Hypothalamus (tissue), 51 donors: ENCODE measurements at places on chromosomes 4 and X.

GRCh38 chr4:72330381-72330780 is 238.6 kb downstream of the ADAMTS3 start:
- DNase-seq = no peak

DNA sequence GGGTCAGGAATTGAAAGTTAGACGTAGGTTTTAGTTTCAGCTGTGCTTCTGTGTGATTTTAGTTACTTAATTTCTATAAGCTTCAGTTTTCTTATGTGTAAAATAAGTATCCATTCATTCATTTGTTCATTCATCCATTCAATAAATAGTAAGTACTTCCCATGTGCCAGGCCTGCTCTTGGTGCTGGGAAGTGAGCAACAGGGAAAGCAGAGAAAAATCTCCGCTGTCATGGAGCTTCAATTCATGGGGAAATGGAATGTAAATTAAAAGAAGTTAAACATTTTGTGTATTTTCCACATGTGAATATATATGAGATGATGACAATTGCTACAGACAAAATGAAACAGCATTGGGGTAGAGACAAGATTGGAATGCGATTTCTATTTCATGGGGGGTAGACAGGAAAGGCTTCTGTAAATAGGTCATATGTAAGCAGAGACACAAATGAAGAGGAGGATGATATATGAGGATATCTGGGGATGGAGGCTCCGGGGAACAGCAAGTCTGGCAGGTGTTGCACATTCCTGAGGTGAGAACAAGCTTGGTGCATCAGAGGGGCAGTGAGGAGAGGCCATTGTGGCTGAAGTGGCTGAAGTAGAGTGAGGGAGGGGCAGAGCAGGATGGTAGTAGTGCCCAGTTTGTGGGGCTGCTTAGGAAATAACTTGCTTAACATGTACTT is 66.2 kb downstream of the FHIP1A start:
- DNase-seq = no peak

DNA sequence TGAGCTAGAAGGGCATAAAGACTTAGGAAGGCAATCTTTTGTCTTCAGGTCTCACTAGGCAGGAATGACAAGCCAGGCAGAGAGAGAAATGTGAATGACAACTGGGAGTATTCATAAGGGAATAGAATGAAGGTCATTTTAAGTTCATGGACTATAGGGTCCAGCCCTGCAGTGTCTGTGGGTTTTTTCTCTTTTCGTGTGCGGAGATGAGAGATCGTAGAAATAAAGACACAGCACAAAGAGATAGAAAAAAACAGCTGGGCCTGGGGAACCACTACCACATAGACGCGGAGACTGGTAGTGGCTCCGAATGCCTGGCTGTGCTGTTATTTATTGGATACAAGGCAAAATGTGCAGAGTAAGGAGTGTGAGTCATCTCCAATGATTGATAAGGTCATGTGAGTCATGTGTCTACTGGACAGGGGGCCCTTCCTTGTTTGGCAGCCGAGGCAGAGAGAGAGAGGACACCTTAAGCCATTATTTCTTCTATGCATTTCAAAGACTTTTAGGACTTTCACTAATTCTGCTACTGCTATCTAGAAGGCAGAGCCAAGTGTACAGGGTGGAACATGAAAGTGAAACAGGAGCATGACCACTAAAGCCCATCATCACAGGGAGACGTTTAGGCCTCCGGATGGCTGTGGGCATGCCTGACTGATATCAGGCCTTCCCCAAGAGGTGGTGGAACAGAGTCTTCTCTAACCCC is 921.8 kb upstream of the PCDH10 start:
- no peak for DNase-seq

DNA sequence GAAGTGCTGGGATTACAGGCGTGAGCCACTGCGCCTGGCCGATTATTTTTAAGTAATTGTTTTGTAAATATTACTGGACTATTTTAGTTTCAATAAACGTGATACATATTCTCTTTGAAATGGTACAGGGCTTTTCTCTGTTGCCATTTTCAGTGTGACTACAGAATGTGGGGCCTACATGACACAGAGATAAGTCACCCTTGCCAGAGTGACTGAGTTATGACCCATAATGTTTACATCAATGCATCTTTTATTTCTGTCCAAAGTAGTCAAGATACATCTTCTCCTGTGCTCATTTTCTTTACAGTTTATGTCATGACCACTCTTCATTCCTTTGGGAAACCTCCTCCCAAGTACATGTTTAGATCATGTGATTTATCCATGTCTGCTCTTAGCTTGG is 88.3 kb upstream of the GC start:
- DNase-seq = no peak

DNA sequence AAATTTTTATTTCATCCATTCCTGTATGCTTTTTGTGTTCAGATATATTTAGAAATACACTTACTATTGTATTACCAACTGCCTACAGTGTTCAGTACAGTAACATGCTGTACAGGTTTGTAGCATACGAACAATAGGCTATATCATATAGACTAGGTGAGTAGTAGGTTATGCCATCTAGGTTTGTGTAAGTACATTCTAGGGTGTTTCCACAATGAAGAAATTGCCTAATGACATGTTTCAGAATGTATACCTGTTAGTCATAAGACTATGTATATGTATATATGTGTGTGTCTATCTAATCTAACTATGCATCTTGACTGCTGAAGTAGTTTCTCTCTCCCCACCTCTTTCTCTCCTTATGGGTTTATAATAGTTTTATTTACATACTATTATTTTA is 51.5 kb upstream of the BTC start:
- DNase-seq = no peak

- DNase-seq = no peak
These were observed 1.8 kb downstream of the CPEB2 start for GRCh38 chr4:15003891-15004738.

DNA sequence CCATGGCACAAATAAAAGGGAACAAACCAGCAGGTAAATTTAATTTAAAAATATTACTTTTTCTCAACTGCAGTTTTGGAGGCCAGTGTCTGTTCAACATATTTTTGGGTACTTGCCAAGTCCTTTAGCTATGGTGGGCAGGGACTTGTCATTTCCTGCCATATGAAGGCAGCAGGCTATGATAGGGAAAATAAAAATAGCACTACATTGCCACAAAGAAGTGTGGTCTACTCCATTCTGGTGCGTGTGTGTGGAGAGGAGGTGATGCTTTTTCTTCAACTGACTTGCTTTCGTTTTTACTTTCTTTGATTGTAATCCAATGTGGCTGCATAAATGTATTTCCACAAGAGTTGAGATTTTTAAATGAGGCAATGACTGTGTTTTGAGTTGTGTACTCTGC is 17.2 kb downstream of the GPR174 start:
- DNase-seq = no peak
